Stimulated activated CD8-positive, alpha-beta memory T cell treated with anti-CD3 and anti-CD28 coated beads, Interleukin-4, amount 100 ng/mL, for 4 hours (primary cell): ENCODE measurements at places on chromosomes 13 and 19.

- DNase-seq = no peak
These were observed 98.8 kb upstream of the MYCBP2 start for GRCh38 chr13:77425705-77426104.

DNA sequence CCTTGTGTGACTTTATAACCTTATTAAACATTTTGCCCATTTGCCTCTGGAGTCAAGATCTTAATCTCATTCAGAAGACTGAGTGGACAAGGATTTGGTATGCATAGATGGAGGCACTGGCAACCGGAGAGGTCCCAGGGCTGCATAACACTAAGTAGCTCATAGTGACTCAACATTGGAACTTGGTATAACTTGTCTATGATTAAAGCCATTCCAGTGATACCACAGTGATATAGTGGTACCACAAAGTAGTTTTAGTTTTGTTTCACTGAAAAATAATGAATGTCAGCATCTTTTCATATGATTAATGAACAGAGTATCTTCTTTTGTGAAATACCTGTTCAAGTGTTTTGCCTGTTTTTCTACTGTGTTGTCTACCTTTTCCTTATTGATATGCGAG is 26.4 kb downstream of the CDK8 start:
- DNase-seq = no peak

- DNase-seq = no peak
These were observed 57.2 kb downstream of the RNF17 start for GRCh38 chr13:24821207-24821606.

DNA sequence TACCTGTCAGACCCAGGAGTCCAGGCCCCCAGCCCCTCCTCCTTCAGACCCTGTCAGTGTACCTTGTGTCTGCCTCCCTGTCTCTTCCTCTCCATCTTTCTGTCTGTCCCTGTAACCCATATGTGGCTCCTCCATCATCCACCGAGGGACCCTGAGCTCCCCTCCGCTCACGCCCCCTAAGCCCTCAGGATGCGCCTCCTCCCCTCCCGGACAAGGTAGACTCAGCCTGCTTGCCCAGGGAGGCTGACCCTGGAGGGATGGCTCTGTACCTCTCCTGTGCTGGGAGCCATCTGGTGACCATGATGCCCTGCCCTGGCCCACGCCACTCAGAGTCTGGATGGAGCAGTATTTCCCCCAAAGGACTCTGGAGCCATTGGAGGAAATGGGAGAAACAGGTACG is 1.0 kb upstream of the CAPN12 start:
- no peak for DNase-seq

DNA sequence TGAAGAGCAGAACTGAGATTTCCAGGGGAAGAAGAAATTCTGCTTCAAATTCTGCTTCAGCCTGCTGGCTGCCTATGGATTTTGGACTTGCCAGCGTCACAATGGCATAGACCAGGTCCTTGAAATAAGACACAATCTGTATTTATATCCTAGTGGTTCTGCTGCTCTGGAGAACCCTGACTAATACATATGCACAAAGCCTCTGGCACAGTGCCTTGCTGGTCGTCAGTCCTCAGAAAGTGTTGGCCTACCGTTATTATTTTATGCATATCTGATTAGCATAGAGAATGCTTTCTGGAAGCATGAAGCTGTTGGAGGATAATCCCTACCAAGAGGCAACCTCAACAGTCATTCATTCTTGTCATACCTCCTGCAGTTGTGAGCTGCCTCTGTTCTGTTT is 213.7 kb downstream of the B3GLCT start:
- no peak for DNase-seq

GRCh38 chr19:41233748-41234240 is 14.8 kb downstream of the AXL start:
- DNase-seq = no peak

- DNase-seq = no peak
These were observed 7.6 kb upstream of the ENOX1 start for GRCh38 chr13:43794416-43794815.

DNA sequence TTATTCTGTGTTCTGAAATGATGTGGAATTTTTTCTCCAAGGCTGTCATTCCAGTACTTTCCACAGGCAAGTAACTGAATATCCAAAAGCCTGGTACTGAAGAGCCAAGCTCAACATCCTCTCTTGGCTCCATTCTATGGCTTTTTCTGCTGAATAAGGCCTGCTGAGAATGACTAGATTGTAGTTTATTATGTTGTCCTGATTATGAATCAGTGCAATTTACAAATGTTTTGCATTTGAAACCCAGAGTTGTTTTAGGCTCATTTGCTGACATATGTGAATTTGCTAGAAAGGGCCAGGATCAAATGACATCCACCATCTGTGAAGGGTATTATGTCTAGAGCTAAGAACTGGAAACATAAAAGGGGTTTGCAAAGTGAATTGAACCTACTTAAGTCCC is 596.6 kb downstream of the KCTD12 start:
- no peak for DNase-seq

DNA sequence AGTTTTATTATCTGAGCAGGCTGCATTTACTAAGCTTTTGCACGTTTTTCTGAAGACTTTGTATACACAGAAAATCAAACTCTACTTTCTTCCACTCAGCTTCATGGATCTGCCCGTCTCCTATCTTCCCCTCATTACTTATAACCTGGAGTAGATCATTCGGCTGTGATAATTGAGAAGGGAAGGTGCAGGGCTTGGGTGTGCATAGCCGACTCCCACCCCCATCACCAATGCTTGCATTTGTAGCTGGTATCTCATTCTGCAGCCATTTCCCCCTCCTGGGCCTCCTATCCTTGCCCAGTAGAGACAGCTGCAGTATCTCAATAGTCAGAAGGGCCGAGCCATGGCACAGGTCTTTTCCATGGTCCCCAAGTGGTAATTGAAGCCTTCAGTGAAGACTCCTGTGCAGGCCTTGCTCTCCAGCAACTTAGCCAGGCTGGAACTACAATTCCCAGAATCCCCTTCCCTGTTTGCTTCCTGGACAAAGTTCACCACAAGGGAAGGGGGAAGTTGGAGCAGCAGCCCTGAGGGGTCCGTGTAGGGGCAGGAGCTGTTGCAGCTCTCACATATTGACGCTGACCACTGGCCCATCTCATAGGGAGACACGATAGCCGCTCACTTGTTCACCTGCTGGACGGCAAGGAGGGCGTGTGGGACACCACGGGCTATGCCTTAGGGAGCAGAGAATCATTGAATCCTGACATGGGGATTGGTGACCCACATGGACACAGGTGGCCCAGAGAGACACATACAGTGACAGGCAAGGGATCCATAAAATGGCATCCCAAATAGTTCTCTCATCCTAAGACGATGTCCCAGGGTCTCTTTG is 2.1 kb upstream of the SIGLEC8 start:
- DNase-seq = no peak

- no peak for DNase-seq
These were observed 9.0 kb downstream of the MIER2 start for GRCh38 chr19:335486-336066.

DNA sequence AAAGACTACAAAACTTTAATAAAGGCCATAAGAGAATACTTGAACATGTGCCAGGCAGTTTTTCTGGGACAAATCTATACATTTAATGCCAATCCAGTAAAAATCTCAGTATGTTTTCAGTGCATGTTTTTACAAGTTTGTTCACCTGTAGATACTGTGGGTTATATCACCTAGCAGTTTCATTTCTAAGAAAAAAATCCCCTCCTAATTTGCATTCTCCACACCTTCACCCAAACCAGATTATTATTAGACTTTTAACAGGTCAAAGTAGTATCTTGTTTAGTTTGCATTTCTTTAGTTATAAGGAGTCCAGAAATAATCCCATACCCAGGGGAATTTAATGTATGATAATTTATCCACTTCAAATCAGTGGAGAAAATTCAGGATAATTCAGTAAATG is 17.0 kb upstream of the LPAR6 start:
- DNase-seq = no peak

DNA sequence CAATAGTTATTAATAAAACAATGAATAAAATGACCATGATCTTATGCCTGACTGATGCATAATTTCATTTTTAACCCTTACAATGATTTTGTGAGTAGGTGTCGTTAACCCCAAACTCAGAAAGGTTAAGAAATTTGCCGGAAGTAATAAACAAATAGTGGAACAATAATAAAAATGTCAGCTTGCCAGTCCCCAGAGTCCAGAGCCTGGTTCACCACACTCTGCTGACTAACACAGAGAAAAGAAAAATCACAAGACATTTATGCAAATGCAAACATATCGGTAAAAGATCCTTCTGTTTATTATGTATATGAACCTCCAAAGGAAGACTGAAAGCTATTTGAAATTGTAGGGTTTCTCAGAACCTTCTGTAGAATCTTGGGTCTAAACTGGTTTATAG is 563.7 kb downstream of the EFNB2 start:
- DNase-seq = no peak

GRCh38 chr19:4352701-4353121 is 9.3 kb downstream of the MPND start:
- DNase-seq = peak; percentile 22

DNA sequence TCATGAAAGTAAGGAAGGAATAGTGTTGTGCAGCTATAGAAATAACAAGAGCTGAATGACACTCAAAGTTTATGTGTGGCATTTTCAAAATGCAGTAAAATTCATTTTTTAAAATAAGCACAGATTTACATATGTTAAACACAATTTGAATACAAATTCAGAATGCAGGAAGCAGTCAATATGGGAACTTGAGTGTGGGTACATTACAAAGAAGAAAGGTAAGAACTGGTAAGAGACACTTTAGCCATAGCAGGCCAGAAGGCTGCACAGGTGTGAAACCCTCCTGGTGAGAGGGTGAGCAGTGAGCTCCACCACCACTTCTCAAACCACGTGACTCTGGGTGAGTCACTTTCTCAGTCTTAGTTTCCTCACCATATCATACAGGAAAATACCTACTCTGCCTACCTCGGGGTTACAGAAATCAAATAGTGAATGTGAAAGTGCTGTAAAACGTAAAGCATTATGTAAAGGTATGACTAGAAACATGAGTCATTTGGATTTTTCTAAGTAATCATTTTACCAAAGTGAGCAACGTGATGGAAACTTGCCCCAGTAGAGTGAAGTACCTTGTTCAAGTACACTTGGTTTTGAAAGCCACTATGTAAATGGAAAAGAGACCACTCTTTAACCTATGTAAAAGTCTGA is 40.5 kb downstream of the USP12 start:
- DNase-seq = peak; percentile 41

- DNase-seq = no peak
These were observed 3.0 kb downstream of the PGLYRP2 start for GRCh38 chr19:15476325-15476724.

- DNase-seq = no peak
These were observed 48.1 kb downstream of the FBN3 start for GRCh38 chr19:8101311-8101710.

DNA sequence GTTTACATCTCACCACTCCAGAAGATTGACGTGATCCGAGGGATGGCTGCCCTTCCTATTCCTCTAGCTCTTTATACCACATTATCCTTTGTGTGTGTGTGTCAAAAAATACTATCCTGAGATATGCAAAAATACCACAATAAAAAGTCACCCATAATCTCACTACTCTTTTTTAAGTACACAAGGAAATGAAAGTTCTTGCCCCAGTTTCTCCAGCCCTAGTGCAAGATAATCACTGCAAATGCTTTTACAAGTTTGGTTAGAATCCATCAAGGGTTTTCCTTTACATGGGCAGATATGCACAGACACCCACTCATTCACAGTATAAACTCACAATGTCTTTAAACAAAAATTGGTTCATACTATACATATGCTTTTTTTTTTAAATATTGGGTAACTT is 89.3 kb downstream of the DIAPH3 start:
- no peak for DNase-seq

- DNase-seq = no peak
These were observed 24.9 kb downstream of the TEX26 start for GRCh38 chr13:30957258-30957943.

- no peak for DNase-seq
These were observed 3.9 kb upstream of the KBTBD6 start for GRCh38 chr13:41136396-41137031.

GRCh38 chr13:110580800-110581199 is 19.3 kb upstream of the RAB20 start:
- no peak for DNase-seq

- DNase-seq = no peak
These were observed 607 bp downstream of the PLEKHJ1 start for GRCh38 chr19:2235381-2236063.

DNA sequence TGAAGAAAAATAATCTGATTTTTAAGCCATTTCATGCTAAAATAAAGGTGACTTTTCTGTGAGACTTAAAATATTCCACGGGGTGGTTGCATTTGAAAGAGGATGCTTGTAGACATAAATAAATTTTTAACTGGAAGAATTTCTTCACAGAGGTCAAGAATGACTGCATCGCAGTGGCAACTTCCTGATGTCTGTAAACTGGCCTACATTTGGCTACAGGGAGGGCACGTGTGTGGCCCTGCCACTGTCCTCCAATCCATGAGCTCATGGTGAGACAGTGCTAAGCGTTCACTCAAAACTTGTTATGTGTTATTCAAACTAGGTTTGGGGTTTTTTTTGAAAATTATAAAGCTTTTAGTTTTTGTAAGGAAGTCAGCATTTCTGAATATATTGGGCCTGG is 1089.3 kb downstream of the EFNB2 start:
- no peak for DNase-seq

- no peak for DNase-seq
These were observed 33.8 kb downstream of the TSC22D1 start for GRCh38 chr13:44542361-44542760.

GRCh38 chr19:3285647-3286176 is 61.3 kb downstream of the CELF5 start:
- no peak for DNase-seq

- no peak for DNase-seq
These were observed 21.4 kb upstream of the MICU2 start for GRCh38 chr13:21625366-21625765.

- no peak for DNase-seq
These were observed 17.3 kb downstream of the EPS15L1 start for GRCh38 chr19:16454351-16454918.

DNA sequence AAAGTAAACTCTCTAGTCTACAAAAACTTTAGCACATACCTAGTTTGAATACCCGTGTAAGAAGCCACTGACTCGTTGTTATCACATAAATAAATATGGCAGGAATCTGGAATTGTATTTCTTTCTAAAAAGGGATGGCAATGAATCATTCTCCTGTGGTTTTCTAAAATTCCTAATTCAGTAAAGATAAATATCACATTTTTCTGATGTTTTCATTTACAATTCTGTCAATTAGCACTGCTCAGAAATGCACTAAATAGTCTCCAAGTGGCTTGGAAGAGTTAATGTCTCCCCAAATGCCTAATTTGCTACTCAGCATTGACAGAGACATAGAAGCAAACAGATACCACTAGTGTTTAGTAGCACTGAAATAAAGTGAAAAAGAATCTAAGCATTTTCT is 547.7 kb upstream of the SLITRK1 start:
- DNase-seq = no peak

- DNase-seq = no peak
These were observed 6.5 kb downstream of the PLPPR3 start for GRCh38 chr19:815079-815774.

GRCh38 chr13:108419768-108420167 is 150.2 kb downstream of the TNFSF13B start:
- DNase-seq = no peak
